BJ (cell line): ENCODE measurements at places on chromosomes 4 and X.
A peak's percentile ranks its signal among the peaks of the same experiment; 100 is the strongest.

GRCh38 chr4:3443750-3444309 lies 2.1 kb downstream of the HGFAC start:
- no peak for DNase-seq

DNA sequence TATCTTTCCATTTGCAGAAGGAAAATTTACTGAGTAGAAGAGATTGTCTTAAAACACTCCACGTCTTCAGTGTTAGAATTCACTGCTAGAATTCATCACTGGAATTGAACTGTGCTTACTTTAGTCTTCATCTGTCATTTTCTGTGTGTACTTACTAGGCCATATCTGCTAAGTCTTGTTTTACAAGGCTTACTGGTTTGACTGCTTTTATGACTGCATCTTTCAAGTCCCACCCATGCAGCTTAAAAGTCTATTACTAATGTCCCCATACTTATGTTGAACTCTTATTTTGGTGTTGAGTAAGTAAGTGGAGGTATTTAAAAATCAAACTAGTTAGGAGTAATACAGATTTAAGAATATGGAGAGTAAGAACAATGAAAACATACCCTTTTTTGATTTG lies 14.6 kb downstream of the CLCN3 start:
- no peak for DNase-seq

- no peak for DNase-seq
These were observed 3.9 kb upstream of the SYN1 start for GRCh38 chrX:47623540-47624027.

GRCh38 chr4:80187677-80188076 lies 9.6 kb upstream of the PRDM8 start:
- no peak for DNase-seq

DNA sequence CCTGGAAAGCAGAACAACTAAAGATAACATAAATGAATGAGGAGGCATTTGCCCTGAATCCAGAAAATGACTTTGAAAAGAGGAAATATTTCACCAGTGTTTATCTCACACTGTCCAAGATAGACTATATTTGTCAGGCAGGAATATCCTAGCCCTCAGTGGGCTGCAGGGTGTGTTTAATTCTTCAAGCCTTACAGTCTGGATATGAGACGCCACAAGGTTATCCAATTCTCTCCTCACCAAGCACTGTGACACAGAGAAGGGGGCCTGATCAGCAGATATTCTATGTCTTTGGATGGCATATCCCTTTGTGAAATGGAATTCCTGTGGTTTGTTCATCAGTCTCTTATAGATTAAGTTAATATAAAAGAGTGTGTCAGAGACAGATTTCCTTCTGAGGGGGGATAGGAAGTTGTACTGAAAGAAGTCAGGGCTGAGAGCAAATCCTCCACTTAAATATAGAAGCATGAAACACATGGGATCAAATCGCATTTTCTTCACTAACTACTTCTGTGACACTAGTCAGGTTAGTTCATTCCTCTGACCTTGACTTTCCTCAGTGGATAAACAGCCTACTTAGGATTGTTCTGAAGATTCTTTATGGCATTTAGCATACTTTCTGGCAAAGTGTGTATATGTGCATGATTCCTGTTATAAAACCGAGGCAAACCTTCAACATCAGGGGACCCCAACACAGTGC lies 6.8 kb upstream of the G3BP2 start:
- no peak for DNase-seq

DNA sequence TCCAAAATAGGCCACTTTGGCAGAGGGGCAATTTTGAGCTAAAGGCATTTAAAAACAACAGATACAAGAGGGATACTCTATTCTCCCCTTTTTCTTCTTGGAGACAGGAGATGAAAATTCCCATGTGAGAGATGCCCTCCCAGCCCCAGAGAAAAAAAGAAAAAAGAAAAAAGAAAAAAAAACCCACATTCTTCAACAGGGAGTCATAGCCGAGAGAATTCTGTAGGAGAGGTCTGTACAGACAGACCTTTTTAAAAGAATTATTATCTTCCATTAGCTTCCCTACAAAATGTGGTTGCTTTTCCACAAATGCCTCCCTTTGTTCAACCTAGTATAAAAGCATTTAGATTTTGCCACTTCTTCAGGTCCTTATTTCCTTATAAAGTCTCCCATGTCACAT lies 89.9 kb downstream of the SPCS3 start:
- no peak for DNase-seq

DNA sequence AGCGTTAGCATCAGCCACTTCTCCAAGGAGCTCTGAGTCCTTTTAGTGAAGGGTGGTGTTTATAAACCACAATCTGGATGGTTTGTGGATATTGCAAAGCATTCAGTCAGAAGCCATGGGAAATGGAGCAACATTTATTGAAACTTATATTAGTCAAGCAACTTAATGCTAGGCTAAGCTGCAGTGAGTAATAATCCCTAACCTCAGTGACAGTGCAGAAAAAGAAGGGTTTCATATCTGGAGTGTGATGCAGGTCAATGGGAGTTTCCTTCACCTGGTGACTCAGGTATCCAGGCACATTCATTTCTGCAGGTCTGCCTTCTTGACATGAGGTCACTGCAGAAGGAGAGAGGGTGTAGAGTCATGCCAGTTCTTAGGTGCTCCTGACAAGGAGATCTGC lies 10.4 kb upstream of the DRD5 start:
- no peak for DNase-seq

DNA sequence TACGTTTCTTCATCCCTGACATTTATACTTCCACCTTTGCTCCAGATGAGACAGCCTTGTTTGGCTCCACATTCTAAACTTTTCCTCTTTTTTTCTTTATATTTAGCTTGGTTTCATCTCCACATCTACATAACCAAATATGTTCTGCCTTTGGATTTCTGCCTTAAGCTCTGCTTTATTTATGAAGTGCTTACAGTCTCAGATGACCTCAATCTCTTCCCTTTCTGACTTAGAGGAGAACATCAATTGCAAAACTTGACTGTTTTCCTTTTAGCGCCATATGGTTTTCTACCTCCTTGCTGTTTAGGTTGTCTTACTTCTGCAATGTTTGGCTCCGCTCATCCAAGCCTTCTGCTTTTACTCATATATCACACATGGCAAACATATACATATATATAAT lies 7.5 kb downstream of the ASB5 start:
- no peak for DNase-seq

GRCh38 chr4:97662133-97662532 lies 481.1 kb downstream of the STPG2 start:
- DNase-seq = no peak

GRCh38 chrX:40065296-40066046 lies 32.3 kb downstream of the BCOR start:
- DNase-seq = no peak

GRCh38 chr4:152408514-152409327 lies 127.2 kb downstream of the FBXW7 start:
- DNase-seq = no peak

- no peak for DNase-seq
These were observed 43.7 kb upstream of the UGT2A3 start for GRCh38 chr4:68995292-68995691.

DNA sequence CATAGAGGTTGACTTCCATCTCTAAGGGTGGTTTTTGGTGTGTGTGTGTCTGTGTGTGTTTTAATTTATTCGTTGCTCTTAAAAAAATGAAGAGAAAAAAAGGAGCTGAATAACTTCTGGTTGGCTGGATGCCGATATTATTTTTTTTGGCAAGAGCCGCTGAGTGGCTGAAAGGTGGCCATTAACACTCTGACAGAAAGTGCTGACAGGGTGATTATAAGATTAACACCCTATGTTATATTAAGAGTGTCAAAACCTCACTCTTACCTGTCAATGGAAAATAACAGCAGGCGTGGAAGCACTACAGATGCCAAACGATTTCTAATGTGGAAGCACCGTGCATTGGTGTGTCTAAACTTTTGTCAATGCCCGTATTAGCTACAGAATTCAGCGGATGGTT lies 622.5 kb downstream of the ANKRD50 start:
- DNase-seq = no peak

- no peak for DNase-seq
These were observed 187.0 kb downstream of the AFAP1 start for GRCh38 chr4:7752649-7753048.

DNA sequence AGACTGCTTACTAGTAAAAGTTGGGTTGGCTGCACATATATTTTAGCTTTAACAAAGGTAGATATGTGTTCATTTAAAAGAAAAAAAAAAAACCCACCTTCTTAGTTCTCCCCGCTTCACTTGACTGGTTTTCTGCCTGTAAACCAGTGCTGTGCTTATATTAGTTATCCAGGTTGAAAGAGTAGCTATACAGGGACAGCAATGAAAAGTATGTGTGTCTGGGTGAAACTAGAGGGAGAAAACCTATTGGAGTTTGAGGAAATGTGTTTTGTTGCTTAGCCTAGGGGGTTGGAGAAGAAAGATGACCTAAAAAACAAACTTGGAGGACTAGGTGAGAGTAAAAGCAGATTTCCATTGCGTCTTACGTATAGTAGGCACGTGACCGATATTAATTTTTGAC lies 4.5 kb downstream of the JADE1 start:
- DNase-seq = no peak

DNA sequence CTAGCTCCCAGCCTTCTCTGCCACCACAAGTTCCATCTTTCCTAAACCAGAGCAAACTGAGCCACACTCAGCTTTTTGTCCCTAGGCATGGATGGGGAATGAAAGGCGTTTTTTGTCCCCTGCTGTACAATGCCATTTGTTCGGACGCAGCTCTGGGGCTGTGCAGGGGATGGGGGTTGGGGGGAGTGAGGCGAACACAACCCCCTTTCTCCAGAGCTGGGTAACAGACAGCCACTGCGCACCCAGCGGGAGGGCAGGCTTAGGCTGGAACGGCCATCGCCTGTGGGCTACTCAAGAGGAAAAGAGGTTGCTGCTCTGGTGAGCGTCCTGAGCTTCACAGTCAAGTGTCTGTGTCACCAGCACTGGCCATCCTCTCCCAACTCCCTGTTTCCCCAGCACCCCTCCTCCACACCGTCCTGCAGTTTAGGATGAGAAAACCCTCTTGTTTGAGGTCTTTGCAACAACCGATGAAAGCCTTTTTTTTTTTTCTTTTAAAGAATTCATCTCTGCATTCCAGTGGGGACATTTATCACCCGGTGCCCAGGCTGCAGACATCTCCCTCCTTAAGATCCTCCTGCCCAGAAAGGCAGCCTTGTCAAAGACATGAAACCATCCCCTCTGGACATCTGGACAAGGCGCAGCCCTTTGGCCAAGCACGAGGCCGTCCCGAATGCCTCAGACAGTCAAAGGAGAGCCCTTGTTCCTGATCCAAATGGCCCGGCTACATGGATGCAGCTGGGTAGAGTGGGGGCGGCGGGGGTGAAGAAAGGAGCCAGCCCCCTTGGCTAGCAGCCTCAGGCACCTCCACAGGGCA lies 419.6 kb downstream of the BCOR start:
- no peak for DNase-seq

DNA sequence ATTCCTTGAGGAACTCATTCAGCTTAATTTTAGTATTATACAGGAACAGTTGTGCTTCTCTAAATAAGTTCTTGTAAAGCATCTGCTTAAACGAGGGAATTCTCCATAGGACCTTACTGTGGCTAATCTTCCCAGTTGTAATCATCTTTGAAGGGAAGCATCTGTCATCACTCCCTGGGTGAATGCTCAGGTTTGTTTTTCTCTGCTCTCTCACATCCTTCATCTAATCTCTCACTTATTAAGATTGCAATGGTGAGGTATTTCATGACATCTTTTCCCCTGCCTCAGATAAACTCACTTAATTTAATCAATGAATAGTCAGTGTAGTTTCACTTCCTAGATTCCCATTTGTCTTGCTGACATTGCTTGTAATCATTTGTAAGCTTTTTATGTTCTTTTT lies 121.8 kb upstream of the ADAMTS3 start:
- DNase-seq = no peak

- DNase-seq = peak; percentile 31
These were observed 44.4 kb downstream of the METTL14 start for GRCh38 chr4:118729287-118730286.

GRCh38 chr4:30721185-30722091 lies 1.3 kb downstream of the PCDH7 start:
- no peak for DNase-seq

- DNase-seq = no peak
These were observed 166.8 kb downstream of the BCOR start for GRCh38 chrX:39930786-39931528.

DNA sequence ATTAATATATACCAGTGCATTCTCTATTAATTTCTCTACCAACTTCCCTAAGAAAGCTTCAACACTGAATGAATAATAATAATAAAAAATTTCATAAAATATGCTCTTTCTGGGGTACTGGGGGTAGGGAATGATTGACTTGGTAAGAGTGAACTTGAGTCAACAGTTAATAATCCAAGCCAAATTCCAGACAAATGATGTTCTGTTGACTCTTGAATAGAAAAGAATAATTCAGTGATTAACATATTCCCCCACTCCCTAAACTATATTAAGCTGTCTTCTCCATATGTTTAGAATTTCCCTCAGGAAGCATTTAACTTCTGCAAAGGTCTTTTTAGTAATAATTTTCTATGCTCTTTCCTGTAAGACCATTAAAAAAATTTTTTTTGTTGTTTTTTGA lies 12.3 kb downstream of the PGRMC2 start:
- no peak for DNase-seq

DNA sequence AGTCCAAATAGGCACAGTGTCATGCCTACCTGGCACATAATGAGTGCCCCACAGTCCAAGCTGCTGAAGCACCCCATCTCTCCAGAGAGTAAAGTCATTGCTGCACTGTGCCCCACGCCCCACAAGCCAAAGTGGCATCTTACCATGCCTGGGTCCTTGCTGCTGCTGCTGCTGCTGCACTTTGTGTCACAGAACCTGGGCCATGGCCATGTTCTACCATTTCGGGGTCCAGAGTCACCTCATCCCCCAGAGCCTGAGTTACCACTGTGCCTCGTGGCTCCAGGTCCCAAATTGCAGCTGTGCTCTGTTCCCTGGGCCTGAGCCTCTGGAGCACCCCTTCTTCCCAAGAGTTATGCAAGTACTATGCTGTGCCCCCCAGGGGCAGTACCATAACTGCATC lies 40.5 kb downstream of the SLC10A7 start:
- DNase-seq = no peak

GRCh38 chr4:4472344-4472958 lies 69.4 kb downstream of the STX18 start:
- no peak for DNase-seq

GRCh38 chr4:170398218-170398617 lies 308.5 kb upstream of the AADAT start:
- DNase-seq = no peak

- DNase-seq = no peak
These were observed 835 bp upstream of the NFKB1 start for GRCh38 chr4:102500352-102500695.

- no peak for DNase-seq
These were observed 42.1 kb downstream of the RBPJ start for GRCh38 chr4:26362745-26363439.

DNA sequence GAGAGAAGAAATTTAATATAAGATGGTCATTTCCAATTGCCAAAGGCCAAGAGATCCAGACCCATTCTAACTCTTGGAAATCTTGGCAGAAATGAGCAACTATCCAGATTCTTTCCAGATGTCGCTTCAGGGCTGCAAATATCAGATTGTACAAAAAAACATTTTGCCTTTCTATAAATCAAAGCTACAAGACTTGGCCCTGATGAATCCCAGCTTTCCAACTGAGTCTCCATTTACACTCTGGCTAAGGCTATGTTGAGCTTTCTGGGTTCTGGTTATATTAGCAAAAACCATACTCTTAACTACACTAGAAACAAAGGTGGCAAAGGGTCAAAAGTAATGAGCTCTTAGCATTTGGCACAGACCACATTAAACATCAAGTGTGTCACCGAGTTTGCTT lies 345.8 kb downstream of the OPHN1 start:
- DNase-seq = no peak

GRCh38 chr4:53703267-53703655 lies 112.0 kb upstream of the LNX1 start:
- no peak for DNase-seq
